ENCODE measurements at places on chromosomes 2 and 18.

DNA sequence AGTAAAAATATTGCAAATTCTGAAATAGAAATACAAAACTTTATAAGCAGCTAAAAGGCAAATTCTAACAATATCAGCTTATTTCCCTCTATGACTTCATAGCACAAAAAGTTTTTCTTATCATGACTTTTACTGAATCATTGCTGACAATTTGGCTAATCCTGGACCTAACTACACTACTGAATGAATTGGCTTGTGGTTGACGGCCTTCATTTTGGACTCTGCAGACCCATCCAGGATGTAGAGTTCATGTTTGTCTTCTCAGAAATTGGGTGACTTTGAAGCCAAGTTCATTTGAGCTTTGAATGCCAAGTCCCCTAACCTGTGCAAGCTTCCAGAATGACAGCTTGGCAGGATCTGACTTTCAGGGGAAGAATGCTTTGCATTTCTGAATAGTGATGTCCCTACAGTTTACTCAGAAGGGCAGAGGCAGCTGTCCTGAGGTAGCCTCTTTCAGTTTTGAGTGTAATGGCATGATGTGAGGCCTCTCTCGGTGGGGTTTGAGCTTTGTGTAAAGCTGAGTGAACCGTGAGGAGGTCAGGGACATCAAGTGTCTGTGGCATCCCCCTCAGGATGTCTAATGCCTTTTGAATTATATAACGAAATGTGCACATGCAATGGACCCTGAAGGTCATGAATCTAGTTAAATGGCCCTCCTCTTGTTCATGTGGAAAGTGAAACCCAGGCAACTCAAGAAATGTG lies 48.0 kb downstream of the EFEMP1 start:
- DNase-seq: no peak

DNA sequence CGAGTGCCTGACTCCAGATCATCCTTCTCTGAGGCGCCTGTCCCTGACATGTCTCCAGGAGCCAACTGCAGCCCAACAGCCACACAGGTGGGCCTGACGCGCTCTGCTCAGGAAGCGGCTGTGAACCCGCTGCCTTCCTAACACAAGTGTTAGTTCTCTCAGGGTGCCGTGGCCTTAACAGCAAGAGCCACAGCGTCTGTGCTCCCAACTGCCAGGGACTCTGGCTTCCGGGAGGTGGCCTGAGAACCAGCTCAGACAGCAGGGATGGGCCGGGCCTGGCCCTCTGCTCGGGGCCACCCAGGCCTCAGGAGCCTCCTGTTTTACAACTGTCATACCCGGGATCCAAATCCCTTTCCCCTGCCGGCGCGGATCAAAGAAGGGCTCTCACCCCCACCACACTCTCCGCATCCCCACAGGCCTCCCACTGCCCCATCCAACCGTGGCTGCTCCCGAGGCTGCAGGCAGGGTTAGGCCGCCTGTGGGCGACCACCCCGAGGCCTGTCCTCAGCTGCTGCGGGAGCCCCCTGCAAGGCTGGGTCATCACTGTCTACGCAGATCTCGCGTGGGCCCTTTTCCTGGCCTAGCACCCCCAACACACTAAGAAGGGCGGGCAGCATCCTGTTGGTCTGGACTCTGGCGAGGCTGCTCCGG lies 114.2 kb upstream of the ZNF236 start:
- no peak for DNase-seq

GRCh38 chr2:44136252-44136651 lies 32.4 kb upstream of the PPM1B start:
- no peak for DNase-seq

DNA sequence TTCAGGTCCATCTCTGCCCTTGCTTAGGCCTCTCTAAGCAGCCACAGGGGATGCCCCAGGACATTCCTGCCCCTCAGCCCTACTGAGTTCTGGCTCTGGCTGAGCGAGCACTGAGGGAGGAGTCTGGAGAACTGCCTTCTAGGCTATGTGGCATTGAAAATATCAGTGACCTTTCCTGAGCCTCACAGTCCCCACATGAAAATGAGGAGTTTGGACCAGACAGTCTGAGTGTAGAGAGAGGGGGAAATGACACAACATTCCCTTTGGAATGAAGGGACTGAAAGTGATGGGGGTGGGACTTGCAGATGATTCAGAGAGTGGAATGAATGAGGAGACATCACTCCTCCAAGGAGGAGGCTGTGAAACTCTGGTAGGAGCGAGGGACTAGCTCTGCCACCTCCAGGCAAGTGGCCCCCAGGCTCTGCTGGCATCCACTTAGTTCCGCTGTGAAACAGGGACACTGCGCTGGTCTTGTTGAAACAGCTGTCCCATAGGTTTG lies 8.0 kb downstream of the TNS1 start:
- no peak for DNase-seq

GRCh38 chr2:7795778-7796563 lies 878.8 kb downstream of the RNF144A start:
- no peak for DNase-seq

- no peak for DNase-seq
These were observed 783 bp downstream of the DPP4 start for GRCh38 chr2:162072976-162073887.

DNA sequence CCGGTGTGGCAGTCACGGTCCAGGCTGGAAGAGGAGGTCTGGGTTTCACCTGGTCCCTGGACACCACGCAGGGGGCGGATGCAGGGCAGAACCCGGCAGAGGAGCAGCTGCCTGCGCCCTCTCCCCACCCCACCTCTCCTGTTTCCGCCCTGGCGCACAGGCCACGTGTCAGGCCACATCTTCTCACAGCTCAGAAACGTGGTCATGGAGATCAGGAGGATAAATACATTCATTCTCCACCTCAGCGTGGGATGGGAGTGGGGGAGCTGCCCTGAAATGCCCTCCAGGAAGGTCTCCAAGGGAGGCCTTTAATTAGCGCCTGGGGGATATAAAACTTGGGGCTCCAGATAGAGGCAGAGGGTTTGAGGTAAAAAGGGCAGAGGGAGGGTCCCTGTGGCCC lies 142.0 kb downstream of the KCTD1 start:
- DNase-seq: no peak

DNA sequence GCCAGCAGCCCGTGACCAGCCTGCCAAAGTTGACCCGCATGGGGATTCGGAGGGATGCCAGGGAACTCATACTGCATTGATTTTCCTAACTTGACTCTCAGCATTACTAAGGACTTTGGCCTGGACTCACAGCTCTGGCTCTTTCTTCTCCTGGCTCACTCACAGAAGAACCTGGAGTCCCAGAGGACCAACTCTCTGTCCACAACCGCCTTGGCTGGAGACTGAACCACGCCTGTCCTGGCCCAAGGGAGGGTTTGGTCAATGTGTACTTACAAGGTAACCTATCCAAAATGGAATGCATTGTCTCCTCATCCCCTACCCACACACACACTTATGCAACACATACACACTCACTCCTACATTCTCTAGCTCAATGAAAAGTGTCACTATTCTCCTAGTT lies 135.6 kb upstream of the KLHL29 start:
- no peak for DNase-seq

DNA sequence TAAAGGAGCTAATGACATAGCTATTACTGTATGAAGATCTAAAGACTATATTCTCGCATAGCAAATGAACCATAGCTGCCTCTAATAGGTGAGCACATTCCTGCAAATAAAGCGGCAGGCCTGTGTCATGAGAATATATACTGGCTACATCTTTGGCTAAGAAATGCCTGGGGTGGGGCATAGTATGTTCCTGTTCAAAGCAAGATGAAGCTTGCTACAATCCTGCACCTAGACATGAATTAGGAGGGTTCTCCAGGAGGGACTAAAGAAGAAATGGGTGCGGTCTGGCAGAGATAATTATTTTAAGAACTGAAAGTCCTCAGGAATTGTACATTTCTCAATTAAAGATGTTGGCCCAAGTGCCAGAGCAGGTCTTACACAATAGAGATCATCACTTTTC lies 46.8 kb upstream of the PLA2R1 start:
- DNase-seq: no peak
